ENCODE measurements at places on chromosomes 13 and 19. TPM values are rescaled to one million over a fixed set of nuclear protein-coding genes. Genes with fewer than 3 reads are reported as not detected.

The NLRP7 gene
- total RNA-seq = not detected

DNA sequence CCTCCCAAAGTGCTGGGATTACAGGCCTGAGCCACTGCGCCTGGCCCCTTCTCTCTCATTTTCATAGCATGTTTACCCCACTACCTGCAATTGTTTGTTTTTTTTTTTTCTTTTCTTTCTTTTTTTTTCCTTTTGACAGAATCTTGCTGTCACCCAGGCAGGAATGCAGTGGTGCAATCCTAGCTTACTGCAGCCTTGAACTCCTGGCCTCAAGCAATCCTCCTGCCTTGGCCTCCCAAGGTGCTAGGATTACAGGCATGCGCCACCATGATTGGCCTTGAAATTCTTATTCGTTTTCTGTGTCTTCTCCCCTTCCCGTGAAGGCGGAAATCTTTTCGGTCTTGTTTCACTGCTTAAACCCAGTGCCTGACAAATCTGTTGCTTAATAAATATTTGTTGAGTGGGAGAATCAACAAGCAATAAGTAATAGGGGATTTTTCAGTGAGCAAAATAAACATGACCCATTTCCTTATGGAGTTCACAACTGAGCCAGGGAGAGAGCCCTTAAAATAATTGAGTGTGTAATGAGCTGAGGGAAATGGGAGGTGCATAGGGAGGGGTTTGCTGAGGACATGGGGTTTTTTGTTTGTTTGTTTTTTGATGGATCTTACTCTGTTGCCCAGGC lies 1.8 kb upstream of the INSR start:
- no peak for DNase-seq

DNA sequence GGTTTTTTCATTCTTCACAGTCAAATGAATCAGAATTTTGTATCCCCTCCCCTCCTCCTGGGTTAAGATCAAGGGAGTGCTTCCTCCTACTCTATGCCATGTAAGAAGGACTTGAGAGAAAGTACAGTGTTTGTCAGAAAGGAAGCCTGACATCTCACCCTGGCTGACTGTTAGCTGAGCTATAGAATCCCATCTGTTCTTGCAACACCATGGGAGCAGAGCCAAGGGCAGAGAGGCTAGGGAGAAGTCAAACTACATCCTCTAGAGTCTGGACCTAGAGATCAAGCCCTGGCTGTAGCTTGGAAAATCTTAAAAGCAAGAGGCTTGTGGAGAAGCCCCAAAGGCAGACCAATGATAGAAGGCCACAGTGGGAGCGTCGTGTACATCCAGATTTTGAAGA lies 145.9 kb downstream of the OLFM4 start:
- DNase-seq = no peak

- DNase-seq = no peak
These were observed 13.3 kb upstream of the AKAP8L start for GRCh38 chr19:15432018-15432494.

DNA sequence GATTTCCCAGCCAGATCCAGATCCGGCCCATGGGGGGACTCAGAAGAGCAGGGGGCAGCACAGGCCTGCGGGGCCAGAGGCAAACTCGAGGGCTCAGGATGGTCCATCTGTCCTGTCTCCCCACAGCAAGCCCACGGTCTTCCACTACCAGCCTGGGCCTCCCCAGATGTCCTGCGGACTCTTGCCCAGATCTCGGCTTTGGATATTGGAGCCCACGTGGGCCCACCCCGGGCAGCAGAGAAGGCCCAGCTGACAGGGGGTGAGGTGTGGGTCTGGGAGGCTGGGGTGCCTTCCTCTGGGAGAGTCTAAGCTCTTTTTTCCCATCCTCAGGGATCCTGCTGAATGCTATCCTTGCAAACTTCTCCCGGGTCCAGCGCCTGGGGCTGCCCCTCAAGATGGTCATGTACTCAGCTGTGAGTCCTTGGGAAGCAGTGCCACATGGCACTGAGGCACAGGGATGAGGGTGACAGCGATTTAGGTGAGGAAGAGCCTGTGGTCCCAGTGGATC lies 3.4 kb downstream of the ACP4 start:
- no peak for DNase-seq

- peak; percentile 91 for DNase-seq
These were observed at the start of gene COX7A1 for GRCh38 chr19:36152352-36153091. COX7A1 (minus strand) TSS chr19:36152447; CDS start chr19:36152407, 40 bp downstream.

The CPAMD8 gene
- 6.2 TPM for total RNA-seq

- no peak for DNase-seq
These were observed 610.2 kb downstream of the UQCRFS1 start for GRCh38 chr19:28602675-28603298.

DNA sequence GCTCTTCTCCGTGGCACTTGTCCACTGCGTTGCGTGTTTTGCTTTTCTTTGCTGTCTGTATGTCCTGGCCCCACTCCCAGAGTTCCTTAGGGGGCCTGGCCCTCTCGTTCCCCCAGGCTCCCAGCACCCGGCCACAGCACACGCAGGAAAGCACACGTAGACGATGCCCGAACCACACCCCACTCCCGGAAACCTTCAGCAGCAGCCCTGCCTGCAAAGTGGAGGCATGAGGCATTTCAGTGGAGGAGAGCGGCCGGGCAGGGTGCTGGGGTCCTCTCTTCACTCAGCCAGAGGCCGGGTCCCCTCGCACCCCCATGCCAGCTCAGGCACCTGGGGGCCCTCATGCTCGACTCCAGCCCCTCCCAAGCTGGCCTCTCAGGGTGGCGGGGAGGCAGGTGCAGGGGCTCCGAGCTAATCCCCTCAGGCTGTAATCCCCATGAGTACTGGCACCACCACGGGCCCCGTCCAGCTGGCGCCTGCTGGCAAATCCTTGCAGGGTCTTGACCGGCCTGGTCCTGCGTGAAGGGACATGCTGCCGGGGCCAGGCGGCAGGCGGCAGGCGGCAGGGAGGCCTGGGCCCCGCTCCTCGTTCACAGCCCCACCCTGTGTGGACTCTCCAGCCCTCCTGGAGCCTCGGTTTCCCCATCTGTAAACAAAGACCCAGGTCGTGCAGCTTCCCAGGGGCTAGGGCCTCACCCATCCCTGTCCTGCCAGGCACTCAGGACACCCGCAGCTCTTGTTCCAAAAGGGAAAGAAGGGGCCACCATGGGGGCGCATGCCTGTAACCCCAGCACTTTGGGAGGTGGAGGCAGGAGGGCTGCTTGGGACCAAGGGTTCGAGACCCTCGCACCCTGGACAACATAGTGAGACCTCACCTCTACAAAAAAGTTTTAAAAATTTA lies 7.0 kb downstream of the PIP5K1C start:
- peak; percentile 58 for DNase-seq

DNA sequence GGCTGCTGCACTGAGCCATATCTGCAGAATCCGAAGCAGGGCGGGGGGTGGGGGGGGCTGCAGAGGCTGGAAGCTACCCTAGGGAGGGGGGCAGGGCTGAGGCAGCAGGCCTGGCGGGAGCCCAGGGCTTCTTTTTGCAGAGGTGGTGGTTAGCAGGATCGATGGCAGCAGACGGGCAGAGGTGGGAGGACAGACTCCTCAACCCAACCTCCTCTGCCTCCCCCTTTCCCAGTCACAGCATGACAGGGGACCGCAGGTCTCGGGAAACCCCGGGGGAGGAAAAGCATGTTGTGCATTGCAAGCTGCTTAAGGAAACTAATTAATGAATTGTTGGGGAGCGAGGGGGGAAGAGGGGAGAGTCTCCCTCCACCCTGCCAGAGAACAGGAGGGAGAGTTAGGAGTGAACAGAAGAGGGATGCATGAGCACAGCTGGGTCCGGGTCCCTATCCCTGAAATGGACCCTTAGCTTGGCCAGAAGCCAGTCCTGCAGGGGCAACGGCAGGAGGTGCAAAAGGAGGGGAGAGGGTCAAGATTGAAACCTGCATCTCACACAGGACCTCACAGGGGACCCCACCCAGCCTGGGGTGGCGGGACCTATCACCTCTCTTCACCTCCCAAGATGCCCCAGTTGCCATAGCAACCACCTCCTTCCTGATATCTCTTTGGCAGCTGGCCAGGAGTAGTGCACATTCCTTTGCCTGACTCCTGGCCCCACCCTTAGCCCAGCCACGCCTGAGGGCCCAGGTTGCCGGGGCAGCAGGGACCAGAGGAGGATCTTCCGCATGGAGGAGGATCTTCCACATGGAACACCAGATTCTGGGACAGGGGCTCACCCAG lies 1.8 kb downstream of the FXYD7 start:
- no peak for DNase-seq

The ONECUT3 gene
- not detected for total RNA-seq

GRCh38 chr19:16133818-16134217 lies 9.7 kb upstream of the HSH2D start:
- DNase-seq = no peak

DNA sequence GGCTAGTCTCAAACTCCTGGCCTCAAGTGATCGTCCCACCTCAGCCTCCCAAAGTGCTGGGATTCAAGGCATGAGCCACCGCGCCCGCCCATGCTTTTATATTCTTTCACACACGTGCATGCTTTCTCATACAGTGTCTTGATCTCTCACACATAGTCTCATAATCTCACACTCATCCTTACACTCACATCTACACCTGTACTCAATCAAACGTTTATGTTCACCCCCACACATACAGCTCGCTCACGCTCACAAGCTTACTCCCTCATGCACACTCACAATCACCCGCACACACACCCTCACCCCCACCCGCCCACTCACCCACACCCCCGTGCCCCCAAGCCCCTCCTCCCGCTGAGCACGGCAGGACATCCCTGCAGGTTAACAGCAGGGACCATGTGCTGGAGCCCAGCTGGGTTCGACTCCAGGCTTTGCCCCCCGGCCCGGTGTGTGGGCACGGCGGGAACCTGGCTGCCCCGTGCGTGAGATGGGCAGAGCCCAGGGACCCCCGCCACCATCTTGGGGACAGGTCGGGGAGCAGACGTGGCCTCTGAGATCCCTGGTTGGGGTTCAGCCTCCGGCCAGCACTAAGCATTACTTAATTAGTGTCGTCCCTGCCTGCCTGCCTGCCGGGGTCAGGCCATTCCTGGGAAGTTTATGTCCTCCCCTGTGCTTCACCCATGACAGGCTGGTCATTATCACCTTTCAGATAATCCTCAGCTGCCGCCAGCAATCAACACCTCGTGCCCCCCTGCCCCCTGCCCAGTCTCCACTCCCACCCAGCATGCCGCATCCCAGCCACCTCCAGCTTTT lies 11.4 kb downstream of the SBK2 start:
- peak; percentile 64 for DNase-seq
